Renal pelvis (tissue), 12 donors: ENCODE measurements at places on chromosomes 12 and 14.

DNA sequence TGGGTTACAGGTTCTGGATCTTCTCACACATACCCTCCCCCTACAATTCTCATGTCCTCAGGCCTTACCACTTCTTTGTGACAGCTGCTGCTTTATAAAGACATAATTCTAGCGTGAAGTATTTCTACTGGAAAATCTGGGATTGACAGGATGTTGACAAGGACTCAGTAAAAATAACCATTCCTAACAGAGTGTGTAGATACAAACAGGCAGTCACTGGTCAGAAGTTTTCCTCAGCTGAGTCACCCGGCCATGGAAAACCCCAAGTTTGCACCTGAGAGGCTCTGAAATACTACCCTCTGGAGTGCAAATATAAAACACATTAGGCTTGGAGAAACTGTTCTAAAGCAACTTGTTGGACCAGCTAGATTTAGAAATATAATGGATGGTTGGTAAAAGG lies 54.4 kb downstream of the SPPL3 start:
- DNase-seq, result no peak

- DNase-seq, result no peak
Measured at GRCh38 chr12:77957062-77957461, 126.4 kb downstream of the NAV3 start.

- peak; percentile 63 for DNase-seq
Measured at GRCh38 chr14:60485598-60486251, at the start of gene C14orf39. Gene C14orf39, minus strand, starts transcription at chr14:60486063. Its CDS starts 985 bp downstream, at chr14:60485078.

DNA sequence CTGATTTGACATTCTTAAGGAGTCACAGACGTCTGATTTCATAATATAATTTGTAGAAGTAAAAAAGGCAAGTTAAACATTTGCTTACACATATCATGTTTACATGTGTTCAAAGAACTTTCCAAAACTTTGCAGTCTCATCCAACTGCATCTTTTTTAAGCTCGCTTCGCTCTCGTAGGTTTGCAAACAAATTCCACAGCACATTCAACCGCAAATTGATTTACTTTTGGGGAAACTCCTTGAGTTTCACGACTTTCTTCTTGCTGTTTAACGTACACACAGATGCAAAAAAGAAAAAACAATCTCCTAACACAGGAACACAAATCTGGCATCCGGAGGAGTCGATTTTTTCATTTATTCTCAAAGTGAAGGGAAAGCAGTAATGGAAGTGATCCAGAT lies 1149.5 kb downstream of the VRK1 start:
- DNase-seq, result no peak

DNA sequence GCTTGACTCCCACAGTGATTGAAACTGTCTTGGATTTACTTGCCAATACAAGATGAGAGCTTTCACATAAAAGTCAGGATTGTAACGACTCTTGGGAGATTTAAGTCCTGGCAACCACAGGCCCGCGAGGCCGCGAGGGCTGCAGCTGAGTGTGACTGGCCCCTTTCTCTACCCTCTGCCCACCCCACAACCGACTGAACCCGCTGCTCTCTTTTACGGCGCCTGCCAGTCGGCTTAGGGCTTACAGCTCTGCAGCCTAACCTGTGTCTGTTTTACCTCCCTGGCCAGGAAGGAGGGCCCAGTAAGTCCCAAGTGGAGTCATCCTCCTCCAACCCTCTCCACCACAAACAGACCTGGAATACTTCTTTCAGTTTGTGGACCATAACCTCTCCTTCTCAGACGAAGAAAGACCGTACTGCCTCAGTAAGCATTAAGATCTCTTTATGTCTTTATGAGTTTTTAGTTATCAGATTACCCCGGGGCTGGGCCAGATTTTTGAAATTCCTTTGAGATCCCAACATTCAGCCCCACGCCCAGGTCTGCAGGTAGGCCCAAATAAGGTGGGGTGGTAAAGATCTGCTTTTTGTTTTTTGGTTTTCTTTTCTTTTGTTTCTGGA lies 12.6 kb upstream of the TIGAR start:
- peak; percentile 29 for DNase-seq

DNA sequence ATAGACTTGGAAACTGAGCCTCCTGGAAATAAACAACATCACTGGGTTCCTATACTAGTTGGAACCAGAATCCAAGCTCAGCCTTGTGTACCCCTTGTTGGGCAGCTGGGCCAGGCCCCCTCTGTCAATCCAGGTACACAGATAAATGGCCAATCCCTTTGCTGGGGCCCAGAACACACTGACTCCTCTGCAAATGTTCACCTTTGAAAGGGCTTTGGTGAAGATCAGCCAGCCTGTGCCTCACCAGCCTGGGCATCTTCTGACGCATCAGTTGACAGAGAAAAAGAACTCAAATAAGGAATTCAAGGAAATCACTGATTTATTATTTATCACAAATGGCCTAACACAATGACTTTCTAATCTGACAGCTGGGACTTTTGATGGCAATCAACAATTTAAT lies 1090.2 kb downstream of the BCL11B start:
- no peak for DNase-seq

- no peak for DNase-seq
Measured at GRCh38 chr12:83432176-83432719, 745.5 kb downstream of the TMTC2 start.

DNA sequence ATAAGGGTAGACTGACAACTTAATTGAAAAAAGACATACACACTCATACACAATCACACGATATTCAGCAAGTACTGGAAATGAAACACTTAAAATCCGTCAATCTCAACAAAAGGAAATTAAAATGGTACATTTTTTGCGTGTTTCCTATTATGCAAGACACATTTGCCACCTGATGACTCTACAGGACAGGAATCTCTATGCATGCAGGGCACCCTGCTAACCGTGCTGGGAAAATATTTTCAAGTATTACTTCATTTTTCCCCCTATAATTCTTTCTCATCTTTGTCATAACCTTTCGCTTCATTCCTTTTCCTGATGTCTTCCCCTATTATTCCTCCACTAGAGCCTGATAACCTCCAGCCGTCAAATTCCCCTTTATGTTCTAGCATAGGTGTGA lies 150.2 kb downstream of the TMEM132D start:
- no peak for DNase-seq

DNA sequence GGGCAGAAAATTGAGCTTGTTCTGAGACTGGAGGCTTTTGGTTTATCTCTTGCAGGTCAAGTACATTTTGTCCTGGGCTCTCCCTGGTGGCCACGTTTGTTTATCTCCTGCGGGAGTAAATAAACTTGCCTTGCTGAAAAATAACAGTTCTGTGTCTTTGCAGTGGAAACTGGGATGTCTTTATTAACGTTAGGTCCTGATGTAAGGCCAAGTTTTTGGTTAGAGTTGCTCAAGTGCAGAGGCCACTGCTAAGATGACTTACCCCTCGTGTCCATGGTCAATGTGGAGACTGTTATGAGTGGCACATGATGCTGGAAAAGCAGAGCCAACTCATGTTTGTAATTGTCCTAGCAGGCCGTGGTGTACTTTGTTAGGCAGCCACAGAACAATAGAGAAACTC lies 3.8 kb downstream of the PTPN11 start:
- no peak for DNase-seq

GRCh38 chr12:109811624-109811995 lies 21.6 kb downstream of the TRPV4 start:
- no peak for DNase-seq

GRCh38 chr14:67567654-67568053 lies 32.4 kb downstream of the PIGH start:
- DNase-seq, result no peak

GRCh38 chr14:98888927-98889835 lies 382.8 kb downstream of the BCL11B start:
- DNase-seq, result no peak

- DNase-seq, result no peak
Measured at GRCh38 chr12:5665615-5666014, 233.7 kb downstream of the NTF3 start.

DNA sequence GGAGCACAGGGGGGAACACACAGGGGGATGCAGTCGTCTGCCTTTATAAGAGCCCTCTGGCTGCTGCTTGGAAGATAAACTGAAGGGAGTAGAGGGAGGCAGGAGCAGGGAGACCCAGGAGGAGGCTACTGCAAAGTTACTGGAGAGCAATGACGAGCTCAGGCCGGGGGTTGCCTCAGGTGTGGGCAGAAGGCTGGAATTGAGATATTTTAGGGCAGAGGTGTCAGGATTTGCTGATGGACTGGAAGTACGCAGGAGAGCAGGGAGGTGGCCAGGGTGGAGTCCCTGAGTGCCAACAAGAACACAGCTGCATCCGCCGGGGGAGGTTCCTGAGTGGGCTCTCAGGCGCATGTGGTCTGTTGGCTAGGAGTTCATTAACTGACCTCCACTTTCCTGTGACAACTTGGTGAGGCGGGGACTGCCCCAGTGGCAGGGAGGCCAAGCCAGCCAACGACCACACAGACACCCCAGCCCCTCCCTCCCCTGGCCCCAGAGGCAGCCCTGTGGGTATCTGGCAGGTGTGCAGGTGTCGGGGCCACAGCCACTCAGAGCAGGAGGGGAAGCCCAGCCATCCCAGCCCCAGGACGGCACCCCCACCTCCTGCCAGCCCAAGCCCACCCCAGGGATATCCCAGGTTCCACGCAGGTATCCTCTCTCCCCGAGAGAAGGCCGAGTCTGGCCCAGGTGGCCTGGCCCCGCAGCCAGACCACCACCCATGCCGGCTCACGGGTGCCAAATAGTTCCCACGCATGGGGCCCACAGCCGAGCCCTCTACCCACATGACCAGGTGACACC lies 85.4 kb downstream of the NCOR2 start:
- DNase-seq, result no peak
